Erythroblast (primary cell): ENCODE measurements at places on chromosomes 16 and 17.

- peak; percentile 12 for DNase-seq
Measured at GRCh38 chr16:87681981-87682570, 79.8 kb downstream of the JPH3 start.

DNA sequence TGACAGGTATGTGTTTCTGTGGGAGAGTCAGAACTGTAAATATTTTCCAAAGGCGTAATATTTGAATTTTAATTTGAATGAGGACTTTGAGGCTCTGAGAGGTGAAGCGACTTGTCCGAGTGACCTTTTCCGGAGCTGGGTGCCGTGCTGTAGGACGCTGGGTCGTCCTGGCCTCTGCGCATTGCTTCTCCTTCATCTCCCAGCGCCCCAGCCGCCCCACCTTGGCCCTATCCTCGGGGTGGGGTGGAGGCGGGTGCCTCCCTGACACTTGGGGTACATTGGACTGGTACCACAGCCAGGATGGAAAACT lies 147.8 kb downstream of the SPECC1 start:
- no peak for DNase-seq

DNA sequence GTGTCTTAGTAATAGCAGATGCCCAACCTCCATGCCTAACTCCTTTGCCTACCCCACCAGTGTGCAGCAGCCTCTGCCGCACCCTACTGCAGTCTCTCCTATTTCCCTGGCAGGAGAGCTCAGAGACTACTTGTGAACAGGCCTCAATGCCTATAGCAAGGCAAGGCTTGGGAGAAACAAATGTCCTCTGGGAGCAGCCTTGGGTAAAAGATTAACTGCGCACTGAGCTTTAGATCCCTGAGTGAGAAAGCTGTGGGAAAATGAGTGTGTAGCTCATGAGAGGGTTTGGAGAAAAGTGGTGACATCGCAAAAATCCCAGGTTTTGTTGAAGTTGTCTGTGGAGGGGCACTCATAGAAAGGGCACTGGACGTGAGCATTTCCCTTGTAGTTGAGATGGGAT lies 335.8 kb downstream of the WWOX start:
- no peak for DNase-seq

DNA sequence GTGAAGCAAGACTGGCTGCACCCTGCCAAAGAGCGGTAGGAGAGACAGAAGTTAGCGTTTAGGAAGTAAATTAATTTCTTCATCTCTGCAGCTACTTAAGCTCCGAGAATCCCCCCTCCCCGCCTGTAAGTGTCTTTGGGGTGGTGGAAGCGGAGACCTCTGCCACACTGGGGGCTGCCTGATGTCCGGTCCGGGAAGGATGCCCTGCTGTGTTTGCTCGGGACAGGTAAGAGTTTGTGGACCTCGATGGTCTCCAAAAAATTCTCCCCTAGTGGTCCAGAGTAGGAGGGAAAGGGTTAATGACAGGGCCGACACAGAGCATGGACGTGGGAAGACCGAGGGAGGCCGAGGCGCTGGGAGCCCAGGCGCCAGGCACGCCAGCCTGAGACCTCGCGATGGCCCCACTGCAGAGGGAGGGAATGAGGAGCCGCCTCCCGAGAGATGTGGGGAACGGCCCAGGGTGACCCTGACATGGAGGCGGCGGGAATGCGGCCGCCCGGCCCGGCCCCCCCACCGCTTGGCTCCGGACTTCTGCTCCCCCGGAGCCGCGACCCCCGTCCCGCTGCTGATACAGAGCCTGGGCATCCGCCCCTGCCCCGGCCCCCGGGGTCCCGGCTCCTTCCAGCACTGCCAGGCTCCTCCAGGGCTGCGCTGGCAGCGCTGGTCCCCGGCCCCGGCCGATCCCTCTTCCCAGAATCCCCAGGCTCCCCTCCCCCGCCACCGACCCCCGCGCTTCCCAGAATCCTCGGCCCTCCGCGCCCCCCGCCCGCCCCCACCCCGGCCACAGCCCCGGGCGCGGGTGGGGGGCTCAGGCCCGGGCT lies 680 bp downstream of the ZNF629 start:
- DNase-seq: no peak

GRCh38 chr16:48131201-48131935 lies 24.4 kb downstream of the ABCC12 start:
- no peak for DNase-seq

- DNase-seq: peak; percentile 92
Measured at GRCh38 chr16:228852-229730, at the start of gene LUC7L. LUC7L (minus strand) TSS chr16:229449; CDS start chr16:229339, 110 bp downstream.

DNA sequence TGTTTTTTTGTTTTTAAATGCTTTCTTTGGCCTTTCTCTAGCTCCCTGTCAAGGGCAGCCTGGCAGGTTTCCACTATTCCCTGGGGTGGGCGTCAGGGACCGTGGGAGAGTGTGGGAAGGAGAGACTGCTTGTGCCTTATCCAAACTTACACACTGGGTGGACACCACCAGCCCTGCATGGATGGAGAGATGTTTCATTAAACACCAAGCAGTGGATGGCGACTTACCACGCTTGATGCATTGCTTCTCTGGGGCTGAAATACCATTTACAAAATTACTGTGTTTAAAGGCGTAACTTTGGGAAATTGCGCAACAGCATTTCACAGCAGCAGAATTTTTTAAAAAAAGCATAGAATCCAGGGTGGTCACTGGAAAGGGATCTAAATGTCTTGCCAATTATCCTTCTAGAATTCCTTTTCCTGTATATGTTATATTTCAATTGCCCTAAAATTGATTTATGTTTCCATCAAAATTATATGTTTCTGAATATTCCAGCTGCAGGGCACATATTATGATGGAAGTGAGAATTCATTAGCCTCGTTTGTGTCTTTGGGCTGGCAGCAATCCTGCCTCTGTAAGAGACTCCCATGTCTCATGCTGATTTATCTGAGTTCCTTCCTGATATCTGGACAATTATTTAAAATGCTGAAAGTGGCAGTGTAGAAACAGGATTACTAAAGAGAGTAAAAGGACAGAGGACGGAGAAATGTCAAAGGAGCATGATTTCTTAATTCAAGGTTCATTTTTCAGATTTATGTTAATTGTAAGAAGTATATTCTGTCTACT lies 247.3 kb downstream of the GRIN2A start:
- DNase-seq: no peak

- no peak for DNase-seq
Measured at GRCh38 chr17:51662204-51663056, 402.1 kb downstream of the UTP18 start.

DNA sequence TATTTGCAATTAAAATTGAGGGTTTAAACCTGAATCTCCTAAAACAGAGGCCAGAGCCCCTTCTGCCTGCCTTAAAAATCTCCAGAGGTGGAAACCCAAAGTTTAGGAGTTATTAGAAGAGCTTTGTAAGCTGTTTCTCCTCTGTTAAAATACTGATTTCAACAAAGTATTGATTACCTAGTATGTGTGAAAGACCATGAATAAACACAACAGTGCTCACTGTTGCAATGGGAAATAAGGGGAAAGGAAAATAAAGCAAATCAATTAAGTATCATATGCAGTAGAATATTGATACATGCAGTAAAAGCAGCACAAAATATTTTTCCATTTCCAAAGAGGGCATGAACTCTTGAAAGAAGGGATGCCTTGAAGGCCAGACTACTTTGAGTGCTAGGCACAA lies 14.7 kb downstream of the CDR2 start:
- DNase-seq: no peak

GRCh38 chr17:29740017-29740416 lies 117.3 kb upstream of the CORO6 start:
- no peak for DNase-seq

GRCh38 chr17:31794111-31794510 lies 64.9 kb downstream of the COPRS start:
- DNase-seq: no peak
